ENCODE measurements at places on chromosomes 1 and 21. TPM values are rescaled to one million over a fixed set of nuclear protein-coding genes. Genes with fewer than 3 reads are reported as not detected.

TSSK3 gene
- total RNA-seq: 1.4 TPM

- no peak for DNase-seq
Measured at GRCh38 chr1:68128820-68129219, 78.4 kb upstream of the DIRAS3 start.

DNA sequence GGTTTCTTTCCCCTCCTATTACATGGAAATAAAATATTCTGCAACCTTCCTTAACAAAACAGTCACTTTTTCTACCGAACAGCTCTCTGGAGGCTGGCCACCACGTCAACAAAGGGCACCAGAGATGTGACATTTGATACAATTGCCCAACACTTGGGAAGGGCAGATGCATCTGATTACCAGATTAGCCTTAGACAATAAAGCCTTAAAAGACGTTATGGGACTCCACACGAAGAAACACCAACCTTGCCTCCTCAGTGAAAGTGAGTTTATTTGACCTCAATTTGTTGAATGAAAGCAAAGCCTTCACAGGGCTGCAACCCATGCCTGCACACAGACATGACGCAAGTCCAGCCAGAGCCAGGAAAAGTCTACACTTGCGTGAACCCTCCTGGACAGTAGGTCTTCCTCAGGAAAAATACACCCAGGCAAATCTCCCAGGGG is 136.1 kb downstream of the TGFBR3 start:
- DNase-seq: no peak

GPR161 gene
- 8.4 TPM for total RNA-seq

DNA sequence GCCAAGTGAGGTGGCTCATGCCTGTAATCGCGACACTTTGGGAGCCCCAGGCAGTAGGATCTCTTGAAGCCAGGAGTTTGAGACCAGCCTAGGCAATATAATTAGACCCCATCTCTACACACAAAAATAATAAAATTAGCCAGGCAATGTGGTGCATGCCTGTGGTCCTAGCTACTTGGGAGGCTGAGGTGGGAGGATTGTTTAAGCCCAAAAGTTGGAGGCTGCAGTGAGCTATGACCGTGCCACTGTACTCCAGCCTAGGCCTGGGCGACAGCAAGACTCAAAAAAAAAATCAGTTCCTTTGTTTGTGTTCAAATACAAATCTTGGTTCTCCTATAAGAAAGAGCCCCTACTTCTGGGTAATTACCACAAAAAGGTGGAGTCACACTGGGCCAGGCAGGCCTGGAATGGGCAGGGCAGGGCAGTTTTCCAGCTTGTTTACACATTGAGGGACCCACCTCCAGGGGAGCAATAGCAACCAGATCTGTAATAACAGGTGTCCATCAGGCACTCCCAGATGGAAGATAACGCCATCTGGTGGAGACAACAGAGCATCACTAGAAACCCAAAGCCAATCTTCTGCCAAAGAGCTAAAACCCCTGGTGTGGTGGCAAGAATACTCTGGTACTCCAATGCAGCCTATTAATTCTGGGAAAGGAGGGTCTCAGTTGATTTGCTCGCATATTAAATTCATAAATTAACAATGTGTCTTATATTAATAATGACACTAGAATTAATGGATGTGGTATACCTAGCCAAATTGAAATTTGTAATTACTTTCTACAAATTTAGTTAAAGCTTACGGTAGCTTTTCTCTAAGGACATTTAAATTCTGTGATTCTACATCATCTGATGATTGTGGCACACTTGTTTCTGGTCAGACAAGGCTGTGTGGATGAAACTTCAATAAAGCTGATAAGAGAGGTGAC is 13.2 kb downstream of the PPP1R15B start:
- DNase-seq: peak; percentile 64

MRAP gene
- not detected for total RNA-seq

All from lung (tissue), 17 donors.